Mesothelial cell of epicardium (in vitro differentiated cells): ENCODE measurements at places on chromosomes 13 and 19. TPM values are rescaled to one million over a fixed set of nuclear protein-coding genes. Genes with fewer than 3 reads are reported as not detected.

- H3K36me3 ChIP-seq: no peaks in the 10 kb centered on the region
- H3K27ac ChIP-seq: no peak overlapping the region
- DNase-seq: no peak
- H3K4me3 ChIP-seq: no peak overlapping the region
Observed at GRCh38 chr19:50928831-50929230, 17.6 kb upstream of the KLK4 start.

DNA sequence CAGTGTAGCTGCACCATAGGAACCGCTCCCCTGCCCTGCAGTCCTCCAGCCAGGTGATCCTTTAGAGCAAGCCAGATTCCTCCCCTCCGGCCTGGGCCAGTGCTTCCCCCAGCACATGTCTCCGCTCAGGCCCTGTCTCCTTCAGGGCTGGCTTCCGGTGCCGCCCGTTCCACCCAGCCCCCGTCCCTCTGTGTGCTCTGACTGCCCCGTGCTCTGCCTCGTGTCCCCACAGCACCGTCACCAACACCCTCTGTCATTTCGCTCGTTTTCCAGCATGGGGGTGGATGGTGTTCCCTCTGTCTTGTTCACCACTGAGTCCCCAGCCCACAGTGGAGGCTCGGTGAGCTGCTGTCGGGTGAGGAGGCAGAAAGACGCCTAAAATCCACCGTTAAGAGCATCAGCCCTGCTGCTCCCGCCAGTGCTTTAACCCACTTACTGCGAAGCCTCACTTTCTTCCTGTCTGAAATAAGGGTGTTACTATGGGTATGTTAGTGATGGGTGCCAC is 54.5 kb downstream of the TSSK6 start:
- no peak for DNase-seq
- H3K4me1 ChIP-seq: peaks cover 82% of the 10 kb centered on the region

The IPO5 gene
- total RNA-seq: 172 to 176 TPM (median 175 TPM) in 3 replicates

The PRRG2 gene
- total RNA-seq: 0.87 to 1.4 TPM (median 1.1 TPM) in 3 replicates

DNA sequence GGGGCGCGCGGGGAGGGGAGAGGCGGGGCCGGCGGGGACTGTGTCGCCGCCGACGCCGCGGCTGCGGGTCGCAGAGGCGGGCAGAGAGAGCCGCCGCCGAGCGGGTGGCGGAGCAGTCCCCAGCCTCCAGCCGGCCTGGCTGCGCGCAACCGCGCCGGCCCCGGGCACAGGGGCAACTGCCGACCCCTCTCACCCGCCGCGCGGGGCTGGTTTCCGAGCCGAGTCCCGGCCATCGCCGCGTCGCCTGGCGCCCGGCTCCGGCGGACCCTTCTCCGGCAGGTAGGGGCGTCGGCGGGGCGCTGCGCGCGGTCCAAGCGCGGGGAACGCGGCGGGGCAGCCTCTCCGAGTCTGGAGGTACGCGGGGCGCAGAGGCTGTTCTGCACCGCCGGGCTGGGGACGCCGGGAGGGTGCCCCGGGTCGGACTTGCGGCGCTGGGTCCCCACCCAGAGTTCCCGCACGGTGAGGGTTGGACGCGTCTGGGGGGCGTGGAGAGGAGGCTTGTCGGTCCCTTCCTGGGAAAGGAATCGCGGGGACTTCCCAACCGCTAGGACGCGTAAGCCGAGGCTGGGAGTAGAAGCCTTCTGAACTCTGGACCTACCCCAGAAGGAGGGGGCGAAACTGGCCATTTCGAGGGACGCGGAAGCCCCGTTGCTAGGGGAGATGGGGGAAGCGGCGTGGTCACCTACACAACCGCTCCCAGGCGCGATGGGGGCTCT is 133.6 kb upstream of the MYO16 start:
- peak overlapping the region; percentile 63 for H3K4me3 ChIP-seq
- H3K4me1 ChIP-seq: peaks cover 16% of the 10 kb centered on the region
- peaks cover 83% of the 10 kb centered on the region for H3K27me3 ChIP-seq
- H3K27ac ChIP-seq: no peak overlapping the region
- peak; percentile 43 for DNase-seq

DNA sequence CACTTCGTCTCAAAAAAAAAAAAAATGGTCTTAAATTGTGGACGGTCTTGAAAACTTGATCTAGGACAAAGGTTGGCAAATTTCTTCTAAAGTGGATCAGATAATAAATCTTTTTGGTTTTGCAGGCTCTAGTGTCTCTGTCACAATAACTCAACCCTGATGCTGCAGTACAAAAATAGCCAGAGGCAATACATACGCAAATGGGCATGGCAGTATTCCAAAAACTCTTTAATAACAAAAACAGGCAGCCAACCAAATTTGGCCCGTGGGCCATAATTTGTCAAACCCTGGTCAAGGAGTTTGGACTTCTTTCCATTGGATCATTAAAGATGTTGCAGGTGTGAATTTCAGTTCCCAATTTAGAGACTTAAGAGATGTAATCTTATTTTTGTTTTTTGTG is 93.5 kb upstream of the MRI1 start:
- no peak overlapping the region for H3K4me3 ChIP-seq
- no peak overlapping the region for H3K27ac ChIP-seq
- peaks cover 15% of the 10 kb centered on the region for H3K27me3 ChIP-seq
- no peaks in the 10 kb centered on the region for H3K36me3 ChIP-seq
- DNase-seq: no peak

GRCh38 chr19:1402411-1403070 is 1.2 kb upstream of the GAMT start:
- peaks cover 12% of the 10 kb centered on the region for H3K4me1 ChIP-seq
- H3K36me3 ChIP-seq: peaks cover 1% of the 10 kb centered on the region
- peak overlapping the region; percentile 64 for H3K4me3 ChIP-seq
- no peak for DNase-seq

DNA sequence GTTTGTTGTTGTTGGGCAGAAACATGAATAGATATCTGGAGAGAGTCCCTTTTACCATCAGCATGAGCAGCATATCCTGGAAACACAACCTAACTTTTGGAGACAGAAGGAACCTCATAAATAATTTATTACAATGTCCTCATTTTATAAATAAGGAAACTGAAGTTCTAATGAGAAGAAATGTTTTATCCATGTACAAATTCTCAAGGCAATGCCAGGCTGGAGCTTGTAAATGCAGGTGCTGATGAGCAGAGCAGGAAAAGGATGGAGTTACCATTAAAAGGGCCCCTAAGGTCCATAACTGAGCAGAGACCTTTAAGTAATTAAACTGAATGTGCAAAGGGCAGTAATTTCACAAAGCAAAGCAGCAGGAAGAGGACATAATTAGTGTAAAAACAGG is 17.3 kb downstream of the LCP1 start:
- H3K4me3 ChIP-seq: no peak overlapping the region
- no peaks in the 10 kb centered on the region for H3K36me3 ChIP-seq
- no peak for DNase-seq
- H3K27me3 ChIP-seq: no peaks in the 10 kb centered on the region
- no peak overlapping the region for H3K27ac ChIP-seq
- H3K4me1 ChIP-seq: peaks cover 34% of the 10 kb centered on the region

DNA sequence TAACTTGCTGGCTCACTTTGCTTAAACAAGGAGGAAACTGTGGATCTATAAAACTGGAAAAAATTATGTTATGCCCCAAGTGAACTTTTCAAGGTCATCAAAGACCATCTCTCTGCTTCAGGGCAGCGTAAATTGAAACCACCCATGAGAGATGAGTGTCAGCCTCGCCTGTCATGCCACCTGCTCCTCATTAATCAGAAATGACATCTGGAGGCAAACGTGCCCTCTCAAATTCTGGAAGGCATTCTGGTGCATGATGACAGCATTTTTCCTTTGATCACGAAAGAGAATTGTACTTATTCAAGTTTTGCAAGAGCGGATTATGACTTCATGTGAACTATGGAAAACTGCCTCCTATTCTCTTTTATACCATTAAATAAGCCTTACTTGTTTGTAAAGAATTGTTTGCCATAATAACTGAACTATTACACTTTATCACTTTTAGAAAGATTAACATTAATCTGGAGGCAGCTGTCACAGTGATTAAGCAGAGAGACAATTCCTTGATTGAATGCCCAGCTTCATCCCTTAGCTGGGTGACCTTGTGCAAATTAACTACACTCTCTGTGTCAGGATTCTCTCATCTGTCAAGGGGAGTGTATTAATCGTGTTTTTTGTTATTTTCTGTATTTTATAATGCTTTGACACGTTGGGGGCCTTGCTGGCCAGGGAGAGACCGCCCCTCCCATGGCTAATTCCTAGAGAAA is 17.0 kb upstream of the SACS start:
- DNase-seq: no peak
- H3K27me3 ChIP-seq: no peaks in the 10 kb centered on the region
- no peaks in the 10 kb centered on the region for H3K36me3 ChIP-seq
- H3K4me3 ChIP-seq: no peak overlapping the region
- H3K27ac ChIP-seq: no peak overlapping the region

DNA sequence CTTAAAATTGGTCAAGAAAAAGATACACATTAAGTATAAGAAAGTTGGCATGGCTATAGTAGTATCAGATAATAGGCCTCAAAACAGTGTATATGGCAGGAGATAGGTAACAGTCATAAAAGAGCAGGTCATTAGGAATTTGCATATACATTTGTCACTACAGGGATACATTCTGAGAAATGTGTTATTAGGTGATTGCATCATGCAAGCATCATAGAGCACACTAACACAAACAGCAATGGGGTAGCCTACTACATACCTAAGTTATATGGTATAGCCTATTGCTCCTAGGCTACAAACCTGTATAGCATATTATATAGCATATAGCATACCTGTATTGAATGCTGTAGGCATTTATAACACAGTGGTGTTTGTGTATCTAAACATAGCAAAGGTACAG is 6.2 kb upstream of the ZNF529 start:
- no peak overlapping the region for H3K4me3 ChIP-seq
- H3K36me3 ChIP-seq: peaks cover 47% of the 10 kb centered on the region
- no peak overlapping the region for H3K27ac ChIP-seq

DNA sequence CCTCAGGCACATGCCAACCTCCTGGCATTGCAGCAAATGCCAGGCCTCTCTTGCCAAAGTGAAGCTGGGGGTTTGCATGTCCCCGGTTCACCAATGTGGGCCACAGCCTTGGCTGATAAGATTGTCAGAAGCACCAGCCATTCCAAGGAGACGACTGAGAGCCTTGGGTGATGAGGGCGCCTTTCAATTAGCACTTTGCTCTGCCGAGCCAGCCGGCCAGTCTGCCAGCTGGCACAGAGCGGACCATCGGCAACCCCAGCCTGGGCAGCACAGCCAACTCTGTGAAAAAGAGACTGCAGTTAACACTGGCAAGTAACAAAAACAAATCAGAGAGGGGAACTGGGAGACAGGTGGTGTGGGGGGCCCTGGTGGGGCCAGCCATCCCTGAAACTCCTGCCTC is 67.3 kb downstream of the EFNB2 start:
- peaks cover 34% of the 10 kb centered on the region for H3K4me1 ChIP-seq
- DNase-seq: no peak
- H3K4me3 ChIP-seq: no peak overlapping the region
- H3K27me3 ChIP-seq: peaks cover 5% of the 10 kb centered on the region

The SHISA7 gene
- total RNA-seq: 0.04 TPM in 1 of 3 replicates, not detected in the others

GRCh38 chr19:35775046-35775297 is 392 bp upstream of the ARHGAP33 start:
- H3K27me3 ChIP-seq: no peaks in the 10 kb centered on the region
- peak overlapping the region; percentile 71 for H3K4me3 ChIP-seq
- H3K36me3 ChIP-seq: peaks cover 2% of the 10 kb centered on the region
- H3K27ac ChIP-seq: no peak overlapping the region
- H3K4me1 ChIP-seq: peaks cover 19% of the 10 kb centered on the region

DNA sequence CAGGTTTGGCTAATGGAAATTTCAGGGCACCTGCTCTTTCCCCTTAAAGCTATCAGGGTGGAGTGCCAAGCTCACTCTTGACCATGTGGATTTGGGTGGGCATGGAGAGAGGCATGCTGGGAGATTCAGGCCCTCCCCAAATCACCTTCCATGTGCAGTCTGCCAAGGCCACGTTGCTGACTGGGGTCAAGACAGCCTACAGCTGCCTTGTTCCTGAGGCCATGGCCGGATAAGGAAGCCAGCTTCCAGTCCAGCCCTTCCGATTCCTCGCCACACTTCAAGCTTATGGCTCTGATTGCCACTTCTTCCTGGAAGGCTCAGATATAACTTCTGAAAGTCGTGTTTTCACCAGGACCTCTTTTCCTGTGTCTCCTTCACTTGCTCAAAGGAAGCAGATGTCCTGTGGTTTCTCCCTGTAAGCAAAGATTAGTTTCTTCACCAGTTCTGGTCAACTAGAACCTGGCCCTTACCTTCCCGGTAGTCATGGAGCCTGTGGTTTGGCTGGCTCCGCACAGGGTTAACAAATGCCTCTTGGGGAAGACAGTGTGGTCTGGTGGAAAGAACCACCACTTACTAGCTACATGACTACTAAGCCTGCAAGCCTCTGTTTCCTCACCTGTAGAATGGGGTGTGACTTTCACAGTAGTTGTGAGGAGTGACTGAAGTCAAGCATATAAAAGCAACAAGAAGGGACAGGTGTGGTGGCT is 16.1 kb upstream of the TPT1 start:
- no peak for DNase-seq
- no peak overlapping the region for H3K27ac ChIP-seq
- H3K36me3 ChIP-seq: peaks cover 38% of the 10 kb centered on the region
- H3K27me3 ChIP-seq: no peaks in the 10 kb centered on the region

The KCNK6 gene
- total RNA-seq: 2.8 to 2.9 TPM (median 2.9 TPM) in 3 replicates

DNA sequence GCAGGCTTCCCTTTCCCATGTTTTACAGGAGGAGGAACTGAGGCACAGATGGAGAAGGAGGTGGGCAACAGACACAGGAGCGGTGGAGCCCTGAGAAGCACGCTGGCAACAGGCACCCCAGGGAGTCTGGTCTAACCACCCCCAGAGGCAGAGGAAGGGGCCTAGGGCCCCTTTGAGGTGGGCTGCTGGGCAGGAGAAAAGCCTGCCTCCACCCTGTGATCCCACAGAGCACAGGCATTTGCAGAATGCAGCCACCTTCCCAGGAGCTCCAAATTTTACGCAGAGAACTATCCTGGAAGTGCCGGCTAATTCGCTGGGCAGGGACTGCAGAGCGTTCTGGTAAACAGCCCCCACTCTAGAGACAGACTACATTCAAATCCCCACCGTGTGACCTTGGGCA is 30.4 kb downstream of the RAB20 start:
- H3K4me1 ChIP-seq: peaks cover 34% of the 10 kb centered on the region
- H3K36me3 ChIP-seq: no peaks in the 10 kb centered on the region
- no peaks in the 10 kb centered on the region for H3K27me3 ChIP-seq
- peak overlapping the region; percentile 55 for H3K27ac ChIP-seq
- H3K4me3 ChIP-seq: no peak overlapping the region
